ENCODE measurements at places on chromosomes 16 and 17.

DNA sequence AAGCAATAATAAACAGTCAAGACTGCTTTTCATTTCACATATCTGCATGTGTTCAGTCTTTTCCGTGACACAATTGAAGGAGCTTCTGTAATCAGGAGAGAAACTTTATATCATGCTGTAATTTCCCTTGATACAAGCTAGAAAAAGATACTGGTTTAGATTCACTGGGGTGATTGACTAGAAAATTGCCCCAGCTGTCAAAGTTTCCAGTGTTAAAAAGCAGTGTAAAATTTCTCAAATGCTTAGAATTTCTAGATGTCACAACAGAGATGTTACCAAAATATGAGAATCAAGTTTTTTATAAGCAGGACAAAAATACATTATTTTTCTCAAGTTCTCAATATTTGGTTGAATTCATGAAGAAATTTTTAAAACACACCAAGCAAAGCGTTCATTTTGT is 292.4 kb upstream of the HSBP1 start:
- no peak for DNase-seq

GRCh38 chr16:10828851-10829366 is 10.3 kb upstream of the TVP23A start:
- DNase-seq: no peak

DNA sequence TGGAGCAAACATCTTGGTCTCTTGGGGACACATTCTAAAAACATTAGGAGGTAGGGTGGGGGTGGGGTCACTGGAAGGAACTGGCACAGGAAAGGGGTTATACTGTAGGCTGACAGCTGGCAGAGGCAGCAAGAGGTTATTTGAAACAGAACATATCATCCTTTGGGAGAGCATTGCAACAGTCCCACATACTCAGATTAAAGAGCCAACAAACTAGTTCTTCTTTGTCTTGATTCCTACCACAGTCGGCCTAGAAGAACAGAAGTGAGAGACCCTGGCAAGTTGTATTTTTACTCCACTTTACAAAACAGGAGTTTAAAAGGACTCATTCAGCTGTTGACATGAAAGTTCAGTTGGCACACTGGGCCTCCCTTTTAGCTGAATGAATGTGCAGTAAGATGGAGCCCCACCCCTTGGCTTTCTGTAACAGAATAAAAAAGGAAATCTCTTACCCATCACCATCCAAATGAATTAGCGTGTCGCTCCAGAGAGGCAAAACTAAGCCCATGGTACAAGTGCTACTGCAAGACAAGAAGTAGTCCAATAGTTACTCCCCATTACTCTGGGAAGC is 54.6 kb upstream of the CORO6 start:
- no peak for DNase-seq

- no peak for DNase-seq
Observed at GRCh38 chr17:48997103-48997826, at the start of gene IGF2BP1. Gene IGF2BP1 (plus strand): TSS chr17:48997385. CDS start chr17:48997746, 361 bp downstream.

- no peak for DNase-seq
Observed at GRCh38 chr16:58160855-58161254, 31.7 kb upstream of the CFAP20 start.

- no peak for DNase-seq
Observed at GRCh38 chr16:17371299-17371698, 99.5 kb downstream of the XYLT1 start.

- DNase-seq: no peak
Observed at GRCh38 chr17:35006961-35007360, 26.6 kb downstream of the LIG3 start.

DNA sequence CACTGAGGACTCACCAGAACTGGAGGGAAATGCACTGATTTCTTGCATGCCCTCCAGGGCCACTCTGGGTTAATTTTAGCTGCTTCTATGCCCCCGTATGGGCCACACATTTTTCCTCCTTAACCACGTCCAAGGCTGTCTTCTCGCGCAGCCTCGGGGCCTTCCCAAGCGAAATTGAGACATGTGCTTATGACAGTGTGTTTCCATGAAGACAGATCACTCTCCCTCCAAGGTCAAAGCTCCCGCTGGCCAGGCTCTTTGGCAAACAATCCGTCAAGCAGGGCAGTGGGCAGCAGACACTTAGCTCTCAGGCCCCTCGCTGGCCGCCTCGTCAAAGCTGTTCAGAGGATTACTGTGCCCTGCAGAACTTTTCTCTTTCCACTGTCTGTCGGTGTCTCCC is 243.0 kb upstream of the N4BP1 start:
- no peak for DNase-seq

DNA sequence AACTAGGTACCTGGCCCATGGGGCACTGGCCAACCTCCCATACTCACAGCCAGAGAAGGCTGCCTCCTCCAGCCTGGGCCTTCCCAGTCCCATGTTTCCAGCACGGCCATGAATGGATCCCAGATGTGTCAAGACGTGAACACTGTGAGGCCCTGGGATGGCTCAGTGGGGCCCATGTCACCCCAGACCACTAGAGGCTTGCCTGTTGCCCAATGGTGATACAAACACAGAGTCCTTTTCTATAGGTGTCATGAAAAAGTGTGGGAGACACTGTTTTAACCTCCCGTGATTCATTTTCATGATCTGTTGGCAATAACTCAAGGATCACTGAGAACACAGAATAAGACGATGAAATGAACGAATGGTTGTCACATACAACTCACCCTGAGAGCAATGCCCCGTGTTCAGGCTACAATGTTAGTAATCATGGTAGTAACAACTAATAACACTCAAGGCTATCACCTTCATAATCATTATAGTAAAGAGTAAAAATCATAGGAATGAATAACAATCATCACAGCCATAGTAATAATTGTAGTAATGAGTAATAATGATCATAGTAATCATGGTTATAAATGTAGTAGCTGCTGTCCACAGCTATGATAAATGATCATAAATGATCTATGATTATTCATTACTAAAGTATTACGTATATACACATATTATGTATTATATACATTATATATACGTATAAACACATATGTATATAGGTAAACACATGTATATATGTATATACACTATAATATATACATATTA is 64.0 kb downstream of the DYNLRB2 start:
- DNase-seq: no peak

DNA sequence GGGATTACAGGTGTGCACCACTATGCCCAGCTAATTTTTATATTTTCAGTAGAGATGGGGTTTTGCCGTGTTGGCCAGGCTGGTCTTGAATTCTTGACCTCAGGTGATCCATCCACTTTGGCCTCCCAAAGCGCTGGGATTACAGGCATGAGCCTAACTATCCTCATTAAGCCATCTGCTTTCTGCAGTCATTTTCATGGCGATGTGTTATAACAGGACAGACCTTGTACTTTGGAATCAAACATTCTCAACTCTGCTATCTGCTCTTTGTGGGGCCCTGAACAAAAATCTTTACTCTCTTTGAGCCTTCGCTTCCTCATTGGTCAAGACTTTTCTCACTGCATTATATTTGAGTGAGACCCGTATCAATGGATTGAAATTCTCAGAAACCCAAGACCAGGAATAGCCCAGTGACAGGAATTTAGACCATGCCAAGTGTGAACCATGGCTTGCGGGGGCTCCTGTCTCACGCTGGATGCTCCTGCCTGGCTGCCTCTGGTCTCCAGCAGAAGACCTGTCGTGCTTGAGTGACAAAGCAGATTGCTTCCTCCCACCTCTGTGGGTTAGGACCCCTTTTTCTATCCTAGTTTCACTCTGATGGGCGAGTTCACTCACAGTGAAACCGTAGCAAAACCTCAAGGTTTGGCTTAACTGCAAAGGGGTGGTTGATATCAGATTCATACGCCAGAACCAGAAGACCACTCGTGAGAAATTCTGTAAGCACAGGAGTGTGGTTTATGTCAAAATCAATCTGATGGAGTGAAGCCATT is 519.1 kb downstream of the MAF start:
- no peak for DNase-seq
